ENCODE measurements at places on chromosomes 7 and 10. TPM values are rescaled to one million over a fixed set of nuclear protein-coding genes. Genes with fewer than 3 reads are reported as not detected.

Gene DPYSL4
- total RNA-seq, result 2.6 TPM

Gene SUGCT
- 0.21 TPM for total RNA-seq

Gene CRYGN
- not detected for total RNA-seq

Gene GIMAP4
- total RNA-seq, result 145 TPM

Gene MRLN
- total RNA-seq, result not detected

Gene ZPBP
- total RNA-seq, result not detected

Gene LIPF
- total RNA-seq, result not detected

Gene ACTL6B
- not detected for total RNA-seq

Gene LRRC18
- not detected for total RNA-seq

Gene SPDYE11
- not detected for total RNA-seq

Gene KIN
- total RNA-seq, result 15.0 TPM

Gene AKR1C4
- total RNA-seq, result not detected

Gene HOXA1
- total RNA-seq, result 0.76 TPM

Gene PNLIP
- not detected for total RNA-seq

Gene GFRA1
- total RNA-seq, result not detected

Gene GRID2IP
- total RNA-seq, result 0.14 TPM

Gene UCMA
- not detected for total RNA-seq

Gene OR6V1
- not detected for total RNA-seq

Measured in activated CD8-positive, alpha-beta memory T cell treated with anti-CD3 and anti-CD28 coated beads, Interleukin-2, amount 10 ng/mL, durations not matched to agents 7 days and 5 days (primary cell).